ENCODE measurements at places on chromosomes 3 and 15. TPM values are rescaled to one million over a fixed set of nuclear protein-coding genes. Genes with fewer than 3 reads are reported as not detected.

DNA sequence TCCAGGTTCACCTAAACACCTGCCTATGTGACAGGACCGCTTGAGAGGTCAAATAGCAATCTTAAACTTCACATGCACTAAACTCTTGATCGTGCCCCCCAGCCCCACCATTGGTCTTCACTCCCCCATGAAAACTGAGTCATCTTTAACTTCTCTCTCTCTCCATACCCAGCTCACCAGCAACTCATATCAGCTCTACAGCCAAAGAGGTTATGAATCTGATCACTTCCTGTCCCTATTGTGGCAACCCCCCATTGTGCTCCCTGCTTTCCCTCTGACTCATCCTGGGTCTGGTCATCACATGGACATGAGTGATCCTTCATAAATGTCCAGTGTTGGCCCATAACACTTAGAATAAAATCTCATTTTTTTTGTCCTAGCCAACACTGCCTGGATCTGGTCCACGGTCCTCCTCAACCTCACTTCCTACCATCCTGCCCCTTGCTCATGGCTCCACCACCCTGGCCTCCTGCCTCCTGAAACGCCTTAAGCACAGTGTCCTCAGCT is 103.4 kb upstream of the HACD2 start:
- no peak for DNase-seq
- H3K36me3 ChIP-seq: no peaks in the 10 kb centered on the region
- no peaks in the 10 kb centered on the region for H3K27me3 ChIP-seq
- H3K27ac ChIP-seq: no peak overlapping the region

DNA sequence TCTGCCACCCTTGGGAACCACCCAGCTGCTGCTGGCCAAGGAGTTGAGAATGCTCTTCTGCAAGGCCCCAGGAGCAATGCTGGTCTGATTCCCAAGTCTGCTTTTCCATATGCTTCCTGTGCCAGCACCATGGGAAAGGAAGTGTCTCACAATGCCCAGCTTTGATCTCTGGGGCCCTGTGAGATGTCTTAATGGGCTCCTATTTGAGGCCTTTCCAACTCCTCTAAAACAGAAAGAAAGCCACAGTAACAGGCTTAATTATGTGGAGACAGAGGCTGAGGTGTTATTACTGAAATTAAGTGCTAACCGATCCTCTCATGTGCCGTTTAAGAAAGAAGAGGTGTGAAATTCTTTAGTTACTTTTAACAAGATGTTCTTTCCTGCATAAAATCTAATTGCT is 4.5 kb downstream of the EOGT start:
- H3K4me1 ChIP-seq: peaks cover 7% of the 10 kb centered on the region
- H3K36me3 ChIP-seq: no peaks in the 10 kb centered on the region
- no peaks in the 10 kb centered on the region for H3K27me3 ChIP-seq
- peak overlapping the region; percentile 70 for H3K27ac ChIP-seq

DNA sequence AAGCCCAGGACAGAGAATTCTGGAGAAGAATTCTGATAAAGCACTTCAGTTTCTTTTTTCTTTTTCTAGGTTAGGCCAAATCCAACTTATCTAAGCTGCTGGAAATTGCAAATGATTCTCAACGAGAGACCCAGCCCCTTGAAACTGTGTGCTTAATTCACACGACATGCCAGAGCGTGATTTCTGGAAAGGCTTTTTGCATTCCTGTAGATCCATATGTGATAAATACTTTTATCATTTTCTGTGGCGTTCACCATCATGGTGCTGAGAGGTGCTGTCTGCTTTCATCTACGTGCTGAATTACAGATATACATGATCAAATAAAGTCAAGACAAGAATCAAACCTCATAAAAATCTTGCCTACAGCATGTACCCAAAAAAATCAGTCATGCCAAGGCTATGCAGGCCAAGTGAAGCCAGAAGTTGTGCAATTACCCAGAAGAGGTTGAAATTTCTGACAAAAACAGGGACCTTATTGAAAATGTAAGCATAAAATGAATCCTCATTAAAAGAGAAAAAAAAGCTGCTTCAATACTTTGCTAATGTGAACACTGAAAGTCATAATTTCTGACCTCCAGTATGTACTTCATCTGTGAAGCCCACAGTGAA is 10.8 kb upstream of the MEF2A start:
- H3K36me3 ChIP-seq: no peaks in the 10 kb centered on the region
- H3K4me1 ChIP-seq: no peaks in the 10 kb centered on the region
- no peaks in the 10 kb centered on the region for H3K27me3 ChIP-seq
- no peak for DNase-seq
- no peak overlapping the region for H3K27ac ChIP-seq
- no peak overlapping the region for H3K4me3 ChIP-seq

Gene DNASE1L3
- total RNA-seq: not detected

DNA sequence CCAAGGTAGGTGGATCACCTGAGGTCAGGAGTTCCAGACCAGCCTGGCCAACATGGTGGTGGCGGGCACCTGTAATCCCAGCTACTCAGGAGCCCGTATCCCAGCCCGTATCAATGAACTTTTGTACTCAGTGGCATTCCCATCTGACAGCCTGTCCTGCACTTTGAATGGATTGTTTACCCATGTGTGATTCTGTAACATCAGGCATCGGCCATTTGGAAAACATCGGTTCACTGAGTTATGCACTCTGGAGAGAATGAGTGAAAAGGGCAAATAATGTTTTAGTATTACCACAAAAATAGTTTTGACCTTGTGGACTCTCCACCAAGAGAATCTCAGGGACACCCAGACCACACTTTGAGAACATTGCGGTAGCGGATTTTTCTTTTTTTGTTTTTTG is 13.6 kb downstream of the KLHL25 start:
- no peaks in the 10 kb centered on the region for H3K27me3 ChIP-seq
- peaks cover 2% of the 10 kb centered on the region for H3K4me1 ChIP-seq
- DNase-seq: no peak
- H3K36me3 ChIP-seq: no peaks in the 10 kb centered on the region
- no peak overlapping the region for H3K4me3 ChIP-seq

DNA sequence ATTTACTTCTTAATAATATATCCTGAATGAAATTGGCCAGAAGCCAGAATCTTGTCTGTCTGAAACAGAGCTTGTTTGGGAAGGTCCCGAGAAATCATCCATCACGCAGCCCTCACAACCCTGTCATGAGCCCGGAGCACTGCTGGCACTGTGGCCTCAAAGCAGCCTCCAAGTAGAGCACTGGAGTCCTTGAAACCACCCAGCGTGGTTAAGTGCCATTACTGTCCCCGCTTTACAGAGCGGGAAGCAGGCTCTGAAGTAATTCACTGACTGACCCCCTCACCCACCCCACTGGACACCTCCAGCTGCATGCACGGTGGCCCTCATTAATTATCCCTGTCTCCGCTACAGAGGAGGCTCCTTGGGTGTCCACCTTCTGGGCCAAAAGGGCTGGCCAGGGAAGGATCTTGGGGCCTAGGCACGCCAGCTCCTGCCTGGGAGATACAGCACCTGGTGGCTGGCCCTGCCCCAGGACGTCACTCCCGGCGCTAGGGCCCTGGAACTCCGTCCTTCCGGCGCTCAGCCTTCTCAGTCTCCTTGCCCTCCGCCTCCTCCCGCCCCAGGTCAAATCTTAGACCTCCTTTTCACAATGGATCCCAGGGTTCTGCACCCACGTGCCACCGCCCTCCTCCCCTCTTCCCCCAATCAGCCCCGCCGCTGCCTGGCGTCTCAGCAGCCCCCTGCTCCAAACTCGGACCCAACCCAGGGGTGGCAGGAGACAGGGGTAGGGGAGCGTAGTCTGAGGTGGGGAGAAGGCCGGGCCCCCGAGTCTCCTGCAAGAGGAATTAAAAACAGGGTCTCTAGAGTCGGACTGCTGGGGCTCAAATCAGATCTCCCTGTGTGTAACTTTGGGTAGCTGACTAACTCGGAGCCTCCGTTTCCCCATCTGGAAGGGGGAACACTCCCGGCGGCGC is 1.1 kb downstream of the TKT start:
- peaks cover 23% of the 10 kb centered on the region for H3K4me1 ChIP-seq
- H3K36me3 ChIP-seq: no peaks in the 10 kb centered on the region
- H3K4me3 ChIP-seq: peak overlapping the region; percentile 98
- no peak for DNase-seq
- no peaks in the 10 kb centered on the region for H3K27me3 ChIP-seq
- peak overlapping the region; percentile 72 for H3K27ac ChIP-seq

- H3K4me3 ChIP-seq: no peak overlapping the region
- DNase-seq: no peak
- peaks cover 24% of the 10 kb centered on the region for H3K36me3 ChIP-seq
- no peaks in the 10 kb centered on the region for H3K27me3 ChIP-seq
- H3K4me1 ChIP-seq: no peaks in the 10 kb centered on the region
- no peak overlapping the region for H3K27ac ChIP-seq
Measured at GRCh38 chr15:42447599-42447998, 43.3 kb downstream of the ZNF106 start.

Gene ALAS1
- total RNA-seq: 45.9 TPM

DNA sequence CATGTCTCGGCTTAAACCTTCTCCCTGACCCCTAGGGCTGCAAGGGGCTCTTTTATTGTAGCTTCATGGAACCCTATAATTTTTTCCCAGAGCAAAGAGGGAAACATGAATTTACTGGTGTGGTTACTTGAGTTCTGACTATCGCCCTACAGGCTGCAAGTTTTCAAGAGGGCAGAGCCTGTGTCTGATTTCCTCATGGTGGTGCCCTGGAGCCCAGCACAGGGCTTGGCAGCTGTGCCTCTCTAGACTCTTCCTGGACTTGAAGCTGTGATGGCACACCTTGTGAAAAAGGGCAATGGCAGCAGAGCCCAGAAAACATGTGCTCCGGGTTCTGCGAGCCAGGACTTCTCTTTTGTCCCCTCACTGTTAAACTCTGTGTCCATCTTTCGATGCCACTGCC is 34.2 kb upstream of the TF start:
- no peaks in the 10 kb centered on the region for H3K4me1 ChIP-seq
- no peak for DNase-seq
- H3K27me3 ChIP-seq: no peaks in the 10 kb centered on the region
- no peaks in the 10 kb centered on the region for H3K36me3 ChIP-seq
- no peak overlapping the region for H3K27ac ChIP-seq

Gene SLC28A2
- not detected for total RNA-seq

Gene CTXN2
- not detected for total RNA-seq

- H3K27me3 ChIP-seq: no peaks in the 10 kb centered on the region
- DNase-seq: no peak
- no peak overlapping the region for H3K4me3 ChIP-seq
- H3K27ac ChIP-seq: no peak overlapping the region
- H3K4me1 ChIP-seq: no peaks in the 10 kb centered on the region
Measured at GRCh38 chr3:74639681-74640080, 25.2 kb upstream of the CNTN3 start.

Gene LRTM1
- total RNA-seq: not detected

Gene CCR4
- 0.11 TPM for total RNA-seq

DNA sequence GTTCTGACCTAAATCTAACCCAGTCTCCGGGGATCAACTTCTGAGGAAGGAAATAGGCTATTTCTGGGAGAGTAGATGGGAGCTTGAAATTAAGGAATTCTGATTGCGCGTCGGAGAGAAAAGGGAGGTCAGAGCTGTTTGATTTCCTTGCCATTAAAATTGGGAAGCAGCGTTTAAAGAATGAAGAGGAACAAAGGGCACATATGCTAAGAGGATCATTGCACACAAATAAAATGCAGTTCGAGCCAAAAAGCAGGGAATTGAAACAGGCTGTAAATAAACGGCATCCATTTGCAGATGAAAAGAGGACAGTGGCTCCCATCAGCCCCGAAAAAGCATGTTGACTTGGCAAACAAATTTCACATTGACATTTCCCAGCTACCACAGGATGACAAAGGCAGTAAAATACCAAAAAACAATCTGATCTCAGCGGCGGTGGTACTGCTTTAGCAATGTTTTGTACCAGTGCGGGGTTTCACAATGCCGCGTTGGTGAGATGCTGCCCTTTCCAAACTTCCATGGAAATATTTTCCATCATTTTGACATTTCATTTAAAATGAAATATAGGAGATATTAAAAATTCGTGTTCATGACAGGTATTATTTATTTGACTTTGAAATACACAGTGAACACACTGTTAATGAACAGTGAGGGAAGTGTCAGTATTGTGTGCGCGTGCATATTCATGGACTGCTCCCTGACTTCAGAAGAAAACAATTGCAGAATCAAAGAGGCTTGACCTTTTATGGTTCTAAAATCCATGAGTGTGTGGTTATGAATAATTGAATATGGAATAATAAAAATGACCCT is 108.8 kb downstream of the SQOR start:
- H3K4me1 ChIP-seq: peaks cover 7% of the 10 kb centered on the region
- no peak for DNase-seq
- no peak overlapping the region for H3K27ac ChIP-seq
- H3K36me3 ChIP-seq: no peaks in the 10 kb centered on the region
- no peak overlapping the region for H3K4me3 ChIP-seq

GRCh38 chr3:69426291-69426966 is 40.5 kb upstream of the FRMD4B start:
- DNase-seq: no peak
- H3K4me1 ChIP-seq: no peaks in the 10 kb centered on the region
- H3K36me3 ChIP-seq: no peaks in the 10 kb centered on the region

Gene RARRES1
- 0.71 TPM for total RNA-seq

Data from H1 (cell line).